Midbrain (tissue), 1 donor: ENCODE measurements at places on chromosomes 4 and X.

- no peak for DNase-seq
Measured at GRCh38 chr4:123166023-123166422, 230.6 kb upstream of the SPRY1 start.

DNA sequence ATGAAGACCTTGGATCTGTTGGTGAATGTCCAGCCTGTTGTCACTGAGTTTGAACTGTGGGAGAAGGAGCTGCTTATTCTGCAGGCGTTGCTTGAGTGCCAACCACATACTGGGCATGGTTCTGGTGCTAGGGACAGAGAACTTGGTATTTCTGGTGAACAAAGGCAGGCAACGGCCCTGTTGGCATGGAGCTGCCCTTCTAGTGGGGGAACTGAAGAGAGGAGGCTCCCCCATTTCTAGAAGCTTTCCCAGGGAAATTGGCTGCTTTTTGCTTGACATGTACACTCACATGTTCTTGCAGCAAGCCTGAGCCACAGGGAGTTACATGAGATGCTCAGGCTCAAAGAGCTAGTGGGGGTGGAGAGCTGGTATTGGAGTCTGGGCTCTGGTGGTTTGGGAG is 8.9 kb upstream of the CD38 start:
- peak; percentile 32 for DNase-seq

DNA sequence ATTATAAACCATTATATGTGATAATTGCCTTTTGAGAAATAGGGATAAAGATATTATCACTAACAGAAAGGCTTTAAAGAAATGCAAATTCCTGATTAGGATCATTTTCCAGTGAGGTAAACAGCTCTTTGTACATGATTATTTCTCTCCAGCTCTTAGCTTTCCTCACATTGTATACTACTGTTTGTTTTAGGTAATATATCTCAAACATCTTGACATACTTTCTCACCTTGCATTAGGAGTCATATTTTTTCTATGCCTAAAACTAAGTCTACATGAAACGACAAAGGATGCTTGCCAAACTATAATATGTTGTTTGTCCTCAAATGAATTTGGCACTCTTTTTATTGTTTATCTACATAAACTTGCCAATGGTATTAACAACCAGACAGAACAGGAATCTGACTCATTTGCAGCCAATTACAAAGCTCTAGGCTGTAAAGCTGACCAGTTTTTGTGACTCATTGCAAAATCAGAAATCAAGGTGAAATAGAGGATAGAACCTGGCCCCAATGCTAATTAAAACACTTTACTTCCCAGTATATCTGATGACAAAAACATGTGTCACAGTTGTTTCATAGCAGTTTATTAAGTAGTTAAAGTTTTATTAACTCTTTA is 107.0 kb downstream of the IQCM start:
- no peak for DNase-seq

- DNase-seq = no peak
Measured at GRCh38 chr4:27176881-27177280, 316.2 kb downstream of the STIM2 start.

- DNase-seq = no peak
Measured at GRCh38 chrX:71131510-71131909, 13.1 kb downstream of the MED12 start.

DNA sequence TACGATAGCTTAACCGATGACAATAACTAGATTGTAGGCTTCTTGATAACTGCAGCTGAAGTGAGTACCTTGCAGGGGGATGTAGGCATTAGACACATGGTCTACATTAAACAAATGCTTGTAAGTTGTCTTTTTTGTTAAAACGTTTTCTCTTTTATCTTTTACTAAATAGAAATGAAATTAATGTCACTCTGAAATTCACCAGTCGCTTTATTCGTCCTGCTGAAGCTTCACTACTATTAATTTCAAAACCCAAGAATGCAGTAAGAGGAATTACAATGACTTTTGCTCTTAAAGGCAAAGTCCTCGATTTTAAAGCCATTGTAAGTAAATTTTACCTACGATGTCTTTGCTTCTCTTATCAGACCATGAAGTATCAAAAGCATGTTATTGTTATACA is 239.7 kb downstream of the CFAP47 start:
- no peak for DNase-seq

DNA sequence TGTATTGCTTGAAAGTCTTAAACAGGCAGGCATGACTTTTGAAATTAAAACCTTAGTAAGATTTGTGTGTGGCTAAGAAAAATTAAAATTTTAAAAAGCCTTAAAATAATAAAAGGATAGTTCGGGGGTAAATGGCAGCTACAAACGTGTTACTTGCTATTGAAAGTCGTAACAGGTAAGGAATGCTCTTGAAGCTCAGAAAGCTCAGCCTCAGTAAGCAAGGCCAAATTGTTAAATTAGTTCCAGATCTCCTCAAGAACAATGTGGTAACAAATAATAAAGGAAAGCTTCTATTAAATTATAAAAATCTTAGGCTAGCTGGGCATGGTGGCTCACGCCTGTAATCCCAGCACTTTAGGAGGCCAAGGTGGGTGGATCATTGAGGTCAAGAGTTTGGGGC is 25.5 kb downstream of the PRMT9 start:
- no peak for DNase-seq

- DNase-seq = no peak
Measured at GRCh38 chr4:186348433-186348832, 82.4 kb downstream of the F11 start.

- no peak for DNase-seq
Measured at GRCh38 chrX:10892621-10893225, 218.4 kb upstream of the HCCS start.

DNA sequence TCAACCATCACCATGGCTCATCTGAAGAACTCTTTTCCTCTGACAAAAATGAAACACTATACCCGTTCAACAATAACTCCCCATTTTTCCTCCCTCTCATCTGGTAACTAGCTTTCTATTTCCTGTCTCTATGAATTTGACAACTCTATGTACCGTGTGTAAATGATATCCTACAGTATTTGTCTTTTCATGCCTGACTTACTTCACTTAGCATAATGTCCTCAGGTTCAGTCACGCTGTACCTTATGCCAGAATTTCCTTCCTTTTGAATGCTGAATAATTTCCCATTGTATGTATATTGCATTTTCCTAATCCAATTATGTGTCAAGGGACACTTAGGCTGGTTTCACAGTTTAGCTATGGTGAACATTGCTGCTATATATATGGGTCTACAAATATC is 18.2 kb downstream of the MAGEA9 start:
- DNase-seq = no peak

DNA sequence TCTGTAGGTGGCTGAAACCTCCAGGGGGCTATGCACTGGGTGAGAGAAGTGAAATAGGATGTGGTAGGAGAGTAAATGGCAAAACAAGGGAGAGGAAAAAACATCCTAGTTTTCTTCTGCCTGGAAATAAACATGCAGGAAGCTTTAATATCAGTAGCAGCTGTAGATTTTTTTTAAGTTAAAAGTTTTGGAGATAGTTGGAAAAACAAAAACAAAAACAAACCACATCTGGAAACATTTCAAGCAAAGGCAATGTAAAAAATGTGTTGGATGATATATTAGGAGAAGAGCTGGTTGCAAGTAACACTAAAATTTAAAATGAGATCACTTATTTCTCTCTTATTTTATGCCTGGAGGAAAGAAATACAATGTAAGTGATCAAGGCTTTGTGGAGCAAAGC is 388.0 kb downstream of the SPRY1 start:
- DNase-seq = no peak

GRCh38 chr4:77990456-77990855 is 66.7 kb upstream of the FRAS1 start:
- no peak for DNase-seq

GRCh38 chr4:108400309-108400708 is 220.1 kb upstream of the RPL34 start:
- no peak for DNase-seq

DNA sequence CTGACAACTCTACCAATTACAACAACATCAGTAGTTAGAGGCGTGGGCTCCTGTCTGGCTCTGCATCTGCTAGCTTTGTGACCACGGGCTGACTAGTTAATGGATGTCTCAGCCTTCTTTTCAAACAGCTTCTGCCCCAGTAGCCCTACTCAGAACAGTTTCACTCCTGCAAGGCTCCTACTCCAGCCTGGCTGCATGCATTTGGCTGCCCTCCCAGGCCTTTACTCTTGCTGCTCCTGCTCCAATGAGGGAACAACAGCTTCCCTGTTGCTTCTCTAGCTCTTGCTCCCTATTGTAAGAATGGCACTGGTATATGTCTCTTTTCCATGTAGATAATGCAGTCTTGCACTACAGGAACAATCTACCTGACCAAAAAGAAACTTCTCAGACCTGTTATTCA is 93.3 kb downstream of the TTC29 start:
- peak; percentile 16 for DNase-seq

GRCh38 chr4:2793586-2794485 is 951 bp downstream of the SH3BP2 start:
- no peak for DNase-seq

GRCh38 chrX:72142094-72142793 is 10.5 kb upstream of the RTL5 start:
- no peak for DNase-seq

GRCh38 chrX:109911046-109911445 is 91.9 kb upstream of the TMEM164 start:
- DNase-seq = no peak

DNA sequence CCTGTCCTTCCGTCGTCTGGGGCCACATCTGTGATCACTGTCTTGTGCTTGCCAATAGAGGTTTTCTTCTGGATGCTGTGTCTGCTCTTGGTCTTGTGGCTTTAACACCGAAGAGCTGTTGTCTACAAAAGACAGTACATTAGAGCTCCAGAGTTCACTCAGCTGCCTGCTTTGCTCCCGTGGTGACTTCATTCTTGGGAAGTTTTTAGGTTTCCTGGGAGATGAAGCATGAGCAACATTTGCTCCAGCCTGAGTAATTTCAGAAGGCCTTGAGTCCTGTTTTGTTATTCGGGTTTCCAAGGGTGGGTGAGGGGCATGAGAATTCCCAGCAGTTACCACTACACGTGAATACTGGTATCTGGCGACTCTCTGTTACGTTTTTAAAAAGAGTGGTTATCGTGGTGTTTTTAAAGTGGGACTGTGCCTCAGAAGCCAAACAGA is 189.2 kb downstream of the SHROOM3 start:
- DNase-seq = peak; percentile 1

- peak; percentile 67 for DNase-seq
Measured at GRCh38 chr4:92387459-92388069, 83.8 kb downstream of the GRID2 start.

GRCh38 chrX:45540181-45540580 is 339.5 kb upstream of the DIPK2B start:
- no peak for DNase-seq

DNA sequence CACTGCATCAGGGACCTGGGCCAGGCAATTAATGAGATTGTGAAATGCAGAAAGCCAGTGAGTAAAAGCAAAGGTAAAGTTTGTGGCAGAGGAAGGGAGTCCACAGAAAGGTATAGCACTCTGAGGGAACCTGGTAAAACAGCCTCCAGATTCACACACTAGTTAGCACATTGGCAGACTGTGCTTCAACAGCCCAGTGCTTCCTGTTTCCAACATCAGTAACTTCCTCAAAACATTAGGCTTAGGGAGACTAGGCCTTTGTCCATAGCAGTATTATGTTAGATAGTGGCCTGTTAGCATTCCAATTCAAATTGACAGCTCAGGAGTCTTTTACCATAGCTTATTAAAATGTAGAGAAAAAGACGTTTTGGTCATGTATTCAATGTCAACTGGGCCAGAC is 582.6 kb upstream of the ACTRT1 start:
- no peak for DNase-seq

DNA sequence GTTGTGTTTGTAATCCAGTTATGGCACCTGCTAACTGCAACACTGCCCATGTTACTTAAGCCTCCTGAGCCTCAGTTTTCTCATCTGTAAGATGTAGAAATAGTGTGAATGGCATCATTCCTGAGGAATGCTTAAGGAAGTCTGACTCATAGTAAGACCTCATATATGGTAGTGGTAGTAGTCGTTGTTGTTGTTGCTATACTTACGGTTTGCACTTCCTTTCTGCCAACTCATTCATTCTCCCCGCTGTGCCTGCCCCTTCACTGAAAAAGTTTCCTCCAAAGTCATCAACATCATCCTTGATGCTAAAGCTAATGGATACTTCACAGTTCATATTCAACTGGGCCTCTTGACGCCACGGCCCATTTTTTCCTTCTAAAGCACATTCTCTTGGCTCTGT is 54.2 kb upstream of the SPANXN3 start:
- DNase-seq = no peak

DNA sequence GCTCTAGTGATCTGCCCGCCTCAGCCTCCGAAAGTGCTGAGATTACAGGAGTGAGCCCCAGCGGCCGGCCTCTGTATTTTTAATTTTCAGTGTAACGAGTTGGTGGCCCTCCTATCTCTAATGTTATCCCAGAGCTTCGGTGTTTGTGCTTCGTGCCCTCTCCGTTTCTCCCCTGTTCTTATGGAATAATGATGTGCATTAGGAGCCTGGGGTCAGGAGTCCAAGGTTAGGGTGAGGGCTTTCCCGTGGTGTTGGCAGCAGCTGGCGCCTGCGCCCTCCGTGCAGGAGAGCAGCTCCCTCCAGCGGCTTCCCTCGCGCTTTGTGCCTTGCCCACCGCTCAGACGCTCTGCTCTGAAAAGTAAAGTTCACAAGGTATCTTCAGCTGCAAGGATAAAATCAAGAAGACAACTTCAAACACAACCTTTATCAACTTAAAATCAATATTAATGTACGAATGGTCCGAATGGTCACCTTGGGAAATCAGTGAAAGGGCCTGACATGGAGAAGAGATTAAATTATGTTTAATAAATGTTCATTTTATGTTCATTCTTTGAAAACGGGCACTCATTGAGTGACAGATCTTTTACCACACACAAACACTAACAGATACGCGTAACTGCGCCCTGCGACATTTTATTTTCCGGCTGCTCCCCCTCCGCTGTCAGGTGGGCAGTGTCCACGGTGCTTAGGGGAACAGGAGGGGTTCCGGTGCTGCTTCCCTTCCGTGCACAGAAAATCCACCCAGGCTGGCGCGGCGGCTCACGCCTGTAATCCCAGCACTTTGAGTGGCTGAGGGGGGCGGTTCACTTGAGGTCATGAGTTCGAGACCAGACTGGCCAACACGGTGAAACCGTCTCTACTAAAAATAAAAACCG is 62.4 kb downstream of the TRAPPC11 start:
- no peak for DNase-seq

DNA sequence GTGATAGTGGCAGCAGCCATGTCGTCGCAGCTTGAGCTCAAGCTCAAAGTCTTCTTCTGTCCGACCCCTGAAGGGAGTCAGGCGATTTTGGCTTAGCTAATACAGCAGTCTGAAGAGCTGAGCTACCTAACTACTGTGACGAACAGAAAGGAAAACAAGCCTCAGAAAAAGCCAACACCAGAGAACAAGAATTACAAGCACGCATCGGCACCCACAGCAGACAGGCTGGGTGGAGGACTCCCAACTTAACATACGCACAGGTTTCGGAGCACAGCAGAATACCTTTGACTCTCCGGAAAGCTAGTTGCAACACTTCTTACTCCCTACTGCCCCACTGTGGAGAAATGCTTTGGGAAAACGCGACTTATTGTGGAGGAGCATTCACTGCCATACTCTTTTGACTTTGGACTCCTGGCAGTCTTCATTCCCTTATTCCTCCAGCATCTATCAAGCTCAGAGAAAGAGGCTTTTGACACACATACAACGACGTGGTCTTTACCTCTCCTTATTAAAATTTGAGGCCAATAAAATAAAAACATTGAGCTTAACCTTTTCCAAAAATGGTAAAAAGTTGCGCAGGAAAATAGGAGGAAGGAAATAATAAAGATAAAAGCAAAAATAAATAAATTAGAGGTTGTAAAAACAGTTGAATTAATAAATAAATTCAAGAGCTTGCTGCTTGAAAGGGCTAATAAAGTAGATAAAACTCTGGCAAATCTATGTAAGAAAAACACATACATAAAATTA is 41.3 kb upstream of the GPC3 start:
- peak; percentile 13 for DNase-seq

- DNase-seq = peak; percentile 52
Measured at GRCh38 chr4:67084783-67085182, 460.5 kb downstream of the CENPC start.
